Occipital lobe (tissue), 3 donors: ENCODE measurements at places on chromosomes 6 and 20.
A peak's percentile ranks its signal among the peaks of the same experiment; 100 is the strongest.

GRCh38 chr20:25859649-25860530, 163.2 kb upstream of the ZNF337 start:
- DNase-seq, result peak; percentile 80

DNA sequence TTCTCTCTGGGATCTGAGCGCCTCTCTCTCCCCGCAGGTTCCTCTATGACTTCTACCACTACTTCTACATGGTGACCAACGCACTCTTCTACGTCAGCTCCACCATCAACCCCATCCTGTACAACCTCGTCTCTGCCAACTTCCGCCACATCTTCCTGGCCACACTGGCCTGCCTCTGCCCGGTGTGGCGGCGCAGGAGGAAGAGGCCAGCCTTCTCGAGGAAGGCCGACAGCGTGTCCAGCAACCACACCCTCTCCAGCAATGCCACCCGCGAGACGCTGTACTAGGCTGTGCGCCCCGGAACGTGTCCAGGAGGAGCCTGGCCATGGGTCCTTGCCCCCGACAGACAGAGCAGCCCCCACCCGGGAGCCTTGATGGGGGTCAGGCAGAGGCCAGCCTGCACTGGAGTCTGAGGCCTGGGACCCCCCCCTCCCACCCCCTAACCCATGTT, 36.3 kb upstream of the MRGBP start:
- no peak for DNase-seq

DNA sequence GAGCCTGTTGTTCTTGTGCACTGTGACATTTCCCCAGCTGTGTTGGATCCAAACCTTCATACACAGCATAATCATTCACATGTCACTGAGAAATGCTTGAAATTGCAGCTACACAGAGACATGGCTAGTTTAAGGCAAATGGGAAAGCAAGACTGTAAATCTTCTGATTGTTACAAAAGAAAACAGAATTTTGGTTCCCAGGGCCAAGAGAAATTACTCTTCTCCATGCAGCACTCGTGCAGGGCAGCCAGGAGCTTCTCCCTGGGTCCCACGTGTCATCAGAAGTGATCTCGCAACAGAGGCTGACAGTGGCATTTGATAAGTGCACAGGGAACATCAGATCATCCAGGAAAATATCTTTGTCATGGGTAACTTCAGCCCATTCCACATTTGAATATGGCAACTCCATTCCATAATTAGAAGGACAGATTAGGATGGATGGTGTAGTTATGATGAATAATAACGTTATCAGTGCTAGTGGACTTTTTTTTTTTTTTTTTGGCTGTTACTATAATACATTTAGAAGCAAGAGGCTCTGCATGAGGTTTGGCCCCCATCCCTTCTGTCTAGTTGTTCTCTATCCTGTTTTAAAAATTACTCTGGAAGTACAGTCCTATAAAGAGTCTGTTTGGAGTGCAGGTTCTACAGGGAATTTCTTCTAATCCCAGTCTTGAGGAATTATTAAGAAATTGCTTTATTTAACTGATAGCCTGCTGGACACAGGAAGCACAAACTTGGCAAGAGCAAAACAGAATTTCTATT, 571.0 kb upstream of the NOX3 start:
- no peak for DNase-seq

DNA sequence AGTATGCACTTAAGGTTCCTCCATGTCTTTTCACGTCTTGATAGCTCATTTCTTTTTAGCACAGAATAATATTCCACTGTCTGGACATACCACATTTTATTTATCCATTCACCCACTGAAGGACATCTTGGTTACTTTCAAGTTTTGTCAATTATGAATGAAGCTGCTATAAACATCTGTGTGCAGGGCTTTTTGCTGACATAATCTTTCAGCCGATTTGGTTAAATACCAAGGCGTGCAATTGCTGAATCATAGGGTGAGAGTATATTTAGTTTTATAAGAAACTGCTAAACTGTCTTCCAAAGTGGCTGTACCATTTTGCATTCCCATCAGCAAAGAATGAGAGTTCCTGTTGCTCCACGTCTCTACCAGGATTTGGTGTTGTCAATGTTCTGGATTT, 44.9 kb upstream of the PHACTR2 start:
- DNase-seq, result no peak

DNA sequence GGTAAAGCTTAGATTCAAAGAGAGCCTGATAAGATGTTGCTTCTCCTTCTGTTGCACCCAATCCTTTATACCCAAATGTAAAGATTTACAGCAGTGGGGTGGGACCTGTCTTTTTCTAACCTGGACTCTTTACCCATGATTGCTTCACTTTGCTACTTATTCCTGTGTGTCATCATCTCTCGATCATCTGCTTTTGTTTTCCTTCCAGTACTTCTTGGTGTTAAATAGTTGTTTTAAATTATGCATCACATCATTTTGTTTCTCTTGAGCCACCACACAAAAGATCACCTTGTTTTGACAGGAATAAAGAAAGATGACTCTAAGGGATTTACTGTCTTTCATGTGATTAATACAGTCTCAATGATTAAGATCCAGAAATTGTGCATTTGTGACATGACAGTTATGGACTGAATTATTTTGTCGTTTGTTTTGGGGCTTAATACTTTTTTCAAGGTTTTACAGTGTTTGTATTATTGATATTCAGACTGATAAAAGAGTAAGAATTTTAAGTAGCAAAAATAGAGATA, 123.1 kb downstream of the CDKAL1 start:
- DNase-seq, result no peak

GRCh38 chr6:43853066-43853650, 83.1 kb downstream of the VEGFA start:
- DNase-seq, result no peak

- no peak for DNase-seq
Measured at GRCh38 chr6:38867726-38868125, 152.6 kb downstream of the DNAH8 start.

- no peak for DNase-seq
Measured at GRCh38 chr20:47127999-47128398, 228.5 kb downstream of the ZMYND8 start.

- DNase-seq, result no peak
Measured at GRCh38 chr20:57899554-57899953, 189.7 kb upstream of the PMEPA1 start.

- DNase-seq, result no peak
Measured at GRCh38 chr6:36290668-36291620, 21.1 kb downstream of the PNPLA1 start.

DNA sequence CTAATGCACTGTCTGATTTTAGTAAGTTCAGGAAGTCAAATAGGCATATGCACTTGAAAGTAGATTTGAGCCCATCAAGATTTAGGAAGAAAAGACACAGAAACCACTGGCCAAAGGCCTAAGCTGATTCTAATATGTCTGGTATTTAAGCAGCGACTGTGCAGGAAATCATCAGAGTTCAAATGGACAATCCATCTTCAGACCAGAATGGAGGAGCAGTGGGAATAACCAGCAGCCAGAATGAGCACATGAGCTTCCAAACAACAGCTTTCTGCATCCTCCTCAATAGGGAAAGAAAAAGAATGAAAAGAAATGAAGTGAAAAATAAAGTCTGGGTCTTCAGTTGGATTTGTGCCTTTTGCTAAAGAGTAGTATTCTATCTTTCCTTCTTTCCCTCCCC, 50.6 kb downstream of the SOD2 start:
- no peak for DNase-seq

DNA sequence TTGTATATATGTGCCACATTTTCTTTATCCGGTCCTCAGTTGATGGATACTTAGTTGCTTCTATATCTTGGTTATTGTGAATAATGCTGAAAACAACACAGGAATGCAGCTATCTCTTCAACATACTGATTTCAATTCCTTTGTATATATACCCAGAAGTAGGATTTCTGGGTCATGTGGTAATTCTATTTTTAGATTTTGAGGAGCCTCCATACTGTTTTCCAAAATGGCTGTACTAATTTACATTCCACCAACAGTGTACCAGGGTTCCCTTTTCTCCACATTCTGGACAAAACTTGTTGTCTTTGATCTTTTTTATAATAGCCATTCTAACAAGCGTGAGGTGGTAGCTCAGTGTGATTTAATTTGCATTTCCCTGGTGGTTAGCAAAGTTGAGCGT, 1.6 kb downstream of the SIRT5 start:
- no peak for DNase-seq

DNA sequence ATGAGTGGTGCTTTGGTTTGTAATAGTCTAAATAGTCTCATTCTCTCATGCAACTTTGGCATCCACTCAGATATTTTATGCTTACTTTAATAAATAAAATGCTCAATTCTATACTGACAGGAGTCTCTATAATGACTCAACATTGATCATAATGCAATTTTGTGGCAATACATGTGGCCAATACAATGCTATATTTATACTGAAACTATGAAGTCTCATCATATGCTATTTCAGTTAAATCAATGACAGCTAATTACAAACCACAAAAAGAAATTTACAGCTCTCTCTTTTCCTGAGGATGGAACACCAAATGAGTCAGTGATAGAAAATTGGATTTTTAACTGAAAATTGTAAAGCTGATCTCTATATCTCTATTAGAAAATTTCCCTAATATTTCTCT, 77.1 kb downstream of the WASF1 start:
- DNase-seq, result no peak

DNA sequence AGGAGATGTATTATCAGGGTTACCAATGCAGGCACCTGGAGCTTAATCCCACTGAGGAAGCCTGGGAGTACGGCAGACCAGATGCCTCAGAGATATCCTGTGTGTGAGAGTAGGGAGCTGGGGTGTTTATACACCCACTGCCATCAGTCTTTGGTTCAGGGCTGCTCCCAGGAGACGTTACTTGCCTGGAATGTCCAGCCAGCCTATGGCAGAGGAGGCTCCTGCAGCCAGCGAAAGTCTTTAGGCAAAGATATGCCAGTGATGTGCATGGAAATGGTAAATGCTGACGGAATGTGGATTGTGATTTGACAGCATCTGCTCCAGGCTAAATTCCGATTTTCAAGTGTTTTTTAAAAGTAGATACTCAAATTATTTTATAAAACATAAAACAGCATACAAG, 282.0 kb downstream of the BTBD3 start:
- DNase-seq, result no peak

- no peak for DNase-seq
Measured at GRCh38 chr20:43977252-43977651, 62.6 kb downstream of the TOX2 start.

- no peak for DNase-seq
Measured at GRCh38 chr6:111687652-111688051, 82.0 kb upstream of the TRAF3IP2 start.

DNA sequence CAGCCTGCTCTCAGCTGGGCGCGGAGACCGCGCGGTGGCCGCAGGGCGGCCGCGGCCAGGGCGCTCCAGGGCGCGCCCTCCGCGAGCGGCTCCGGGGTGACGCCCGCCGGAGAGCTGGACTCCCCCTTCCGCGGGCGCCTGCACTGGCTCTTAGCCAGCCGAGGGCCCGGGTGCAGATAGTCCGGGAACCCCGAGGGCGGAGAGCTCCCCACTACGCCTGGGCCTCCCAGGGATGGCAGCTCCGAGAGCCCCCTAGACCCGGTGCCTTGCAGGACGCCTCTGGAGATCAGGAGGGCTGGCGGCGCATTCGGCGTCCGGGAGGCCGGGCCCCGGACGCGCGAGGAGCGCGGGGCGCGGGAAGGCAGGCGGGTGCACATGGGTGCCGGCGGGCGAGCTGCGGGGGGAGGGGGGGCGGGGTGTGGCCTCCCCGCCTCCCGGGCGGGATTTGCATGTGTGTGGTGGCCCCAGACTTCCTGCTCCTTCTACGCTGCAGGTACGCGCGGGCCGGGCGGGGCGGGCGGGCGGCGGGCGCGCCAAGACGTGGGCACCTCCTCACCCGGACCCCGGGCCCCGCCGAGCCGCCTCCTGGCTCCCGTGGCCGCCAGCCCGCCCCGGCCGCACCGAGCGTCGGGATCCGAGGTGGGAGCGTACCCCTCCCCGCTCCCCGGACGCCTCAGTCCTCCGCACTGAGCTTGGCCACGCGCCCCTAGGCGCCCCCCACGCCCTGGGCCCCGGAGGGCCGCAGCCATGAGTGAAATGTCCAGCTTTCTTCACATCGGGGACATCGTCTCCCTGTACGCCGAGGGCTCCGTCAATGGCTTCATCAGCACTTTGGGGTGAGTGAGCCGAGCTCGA, at the start of gene ITPR3:
Gene ITPR3, plus strand, starts transcription at position 467 of the 855 bp plus-strand sequence. Its CDS starts 281 bp downstream, at position 748.
- no peak for DNase-seq

DNA sequence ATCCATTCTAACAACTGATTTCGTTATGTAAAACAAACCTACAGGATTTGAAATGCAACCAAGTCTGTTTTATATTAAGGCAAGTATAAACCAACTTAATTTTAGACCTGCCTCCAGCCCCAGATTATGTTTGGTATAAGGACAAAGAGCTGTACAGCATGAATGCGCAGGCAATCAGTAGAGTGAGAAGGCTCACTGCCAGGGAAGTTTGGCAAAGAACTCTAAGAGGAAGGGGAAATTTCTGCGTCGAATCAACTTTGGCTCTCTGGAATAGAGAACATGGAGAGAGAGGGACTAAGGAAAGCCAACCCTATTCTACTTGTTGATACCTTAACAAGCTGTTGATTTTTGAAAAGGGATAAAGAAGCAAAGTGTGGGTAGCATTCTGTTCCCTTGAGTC, 96.9 kb upstream of the FOXO3 start:
- DNase-seq, result no peak

DNA sequence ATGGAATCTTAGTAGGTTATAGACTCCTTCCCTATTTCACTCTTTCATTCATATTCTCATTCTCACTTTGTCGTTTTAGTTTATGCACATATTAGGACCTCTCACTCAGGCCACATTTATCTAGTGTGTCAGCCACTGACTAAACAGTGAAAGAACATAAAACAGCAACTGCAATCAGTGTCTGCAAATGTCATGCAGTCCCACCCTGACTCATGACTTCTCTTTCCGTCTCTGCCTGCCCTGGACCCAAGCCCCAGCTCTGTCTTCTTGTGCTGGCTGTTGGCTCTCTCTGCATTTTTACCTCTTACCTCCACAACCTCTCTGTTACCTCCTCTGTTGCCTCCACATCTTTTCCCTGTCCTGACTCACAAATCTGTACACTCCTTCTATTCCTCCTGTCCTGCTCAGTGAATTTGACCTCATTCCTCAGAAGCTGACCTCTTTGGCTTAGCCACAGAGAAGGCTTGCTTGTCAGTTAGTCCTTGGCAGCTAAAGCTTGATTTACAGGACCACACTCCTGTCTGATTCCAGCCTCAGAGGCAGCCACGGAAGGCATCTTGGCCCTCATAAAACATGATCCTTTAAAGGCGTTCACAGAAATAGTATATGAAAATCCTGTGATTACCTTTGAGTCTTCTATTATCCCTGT, 247.6 kb downstream of the PKHD1 start:
- no peak for DNase-seq
